ENCODE measurements at places on chromosomes 5 and 9. TPM values are rescaled to one million over a fixed set of nuclear protein-coding genes. Genes with fewer than 3 reads are reported as not detected.

The OMD gene
- total RNA-seq = not detected

The CRAT gene
- 16.4 TPM for total RNA-seq

The MEGF10 gene
- not detected for total RNA-seq

The PDE8B gene
- total RNA-seq = not detected

- no peak overlapping the region for H3K27ac ChIP-seq
- no peak for DNase-seq
- H3K36me3 ChIP-seq = no peaks in the 10 kb centered on the region
- H3K27me3 ChIP-seq = no peaks in the 10 kb centered on the region
- H3K4me1 ChIP-seq = no peaks in the 10 kb centered on the region
These were observed 119.1 kb upstream of the NR5A1 start for GRCh38 chr9:124626276-124626675.

GRCh38 chr9:120383611-120383998 is 196.4 kb downstream of the CDK5RAP2 start:
- H3K4me1 ChIP-seq = no peaks in the 10 kb centered on the region
- no peak for DNase-seq
- no peak overlapping the region for H3K4me3 ChIP-seq
- peaks cover 19% of the 10 kb centered on the region for H3K36me3 ChIP-seq
- H3K27me3 ChIP-seq = no peaks in the 10 kb centered on the region
- no peak overlapping the region for H3K27ac ChIP-seq

DNA sequence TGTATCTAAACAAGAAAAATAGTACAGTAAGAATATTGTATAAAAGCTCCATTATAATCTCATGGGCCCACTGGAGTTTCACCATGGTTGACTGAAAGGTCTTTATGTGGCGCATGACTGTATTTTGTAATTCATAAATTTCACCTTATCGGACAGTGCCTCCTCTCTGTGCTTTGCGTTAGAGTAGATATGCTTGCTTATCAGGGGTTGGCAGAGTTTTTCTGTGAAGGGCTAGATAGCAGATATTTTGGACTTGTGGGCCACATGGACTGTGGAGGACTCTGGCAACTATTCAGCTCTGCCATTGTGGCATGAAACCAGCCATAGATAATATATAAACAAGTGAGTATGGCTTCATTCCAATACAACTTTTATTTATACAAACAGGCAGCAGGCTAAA is 23.2 kb downstream of the GAPVD1 start:
- DNase-seq = no peak
- no peaks in the 10 kb centered on the region for H3K27me3 ChIP-seq
- no peak overlapping the region for H3K4me3 ChIP-seq
- H3K36me3 ChIP-seq = peaks cover 2% of the 10 kb centered on the region
- no peak overlapping the region for H3K27ac ChIP-seq

GRCh38 chr5:145499483-145499882 is 335.7 kb downstream of the PRELID2 start:
- no peaks in the 10 kb centered on the region for H3K27me3 ChIP-seq
- DNase-seq = no peak
- no peak overlapping the region for H3K27ac ChIP-seq
- H3K36me3 ChIP-seq = no peaks in the 10 kb centered on the region

DNA sequence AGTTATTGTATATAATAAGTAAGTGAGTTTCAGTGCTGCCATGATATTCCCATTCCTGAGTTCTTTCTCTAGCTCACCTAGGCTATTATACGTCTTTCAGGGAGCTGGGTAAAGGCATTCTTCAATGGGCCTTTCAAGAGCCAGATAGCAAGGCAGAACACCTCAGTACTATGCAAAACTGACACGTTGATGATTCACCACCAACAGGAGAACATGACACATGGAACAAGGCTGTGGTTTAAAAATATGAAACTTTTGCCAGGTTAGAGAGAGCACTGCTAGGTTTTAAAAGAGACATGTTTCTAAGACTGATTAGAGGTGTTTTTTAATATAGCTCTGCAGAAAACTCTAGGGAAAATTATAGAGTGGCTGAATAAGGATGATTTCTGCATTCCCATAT is 95.9 kb downstream of the UGCG start:
- peaks cover 34% of the 10 kb centered on the region for H3K4me1 ChIP-seq
- DNase-seq = peak; percentile 45
- peak overlapping the region; percentile 18 for H3K27ac ChIP-seq
- peaks cover 2% of the 10 kb centered on the region for H3K27me3 ChIP-seq
- H3K4me3 ChIP-seq = no peak overlapping the region
- H3K36me3 ChIP-seq = peaks cover 6% of the 10 kb centered on the region

GRCh38 chr5:39208471-39208870 is 10.9 kb downstream of the FYB1 start:
- no peaks in the 10 kb centered on the region for H3K27me3 ChIP-seq
- H3K27ac ChIP-seq = peak overlapping the region; percentile 95
- peaks cover 76% of the 10 kb centered on the region for H3K4me1 ChIP-seq
- H3K36me3 ChIP-seq = peaks cover 6% of the 10 kb centered on the region
- peak; percentile 62 for DNase-seq

DNA sequence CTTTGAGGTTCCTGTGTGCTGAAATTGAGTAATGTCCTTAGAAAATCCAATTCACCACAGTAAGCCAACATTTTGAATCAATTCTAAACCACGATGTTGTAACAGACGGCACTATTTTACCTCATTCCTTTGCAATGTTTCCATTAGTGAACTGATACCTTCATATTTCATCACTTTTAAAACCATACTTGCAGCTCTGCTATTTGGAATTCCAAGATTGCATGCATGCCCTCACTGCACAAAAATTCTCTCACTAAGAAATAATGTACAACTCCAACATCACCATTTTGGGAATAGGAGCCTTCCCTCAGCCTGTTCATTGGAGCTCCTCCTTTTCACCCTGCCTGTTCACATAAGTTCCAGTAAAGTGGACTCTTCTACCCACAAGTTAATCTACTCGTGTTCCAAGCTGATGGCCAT is 74.8 kb upstream of the TGFBR1 start:
- H3K4me1 ChIP-seq = peaks cover 20% of the 10 kb centered on the region
- H3K27me3 ChIP-seq = no peaks in the 10 kb centered on the region
- no peak overlapping the region for H3K27ac ChIP-seq
- no peaks in the 10 kb centered on the region for H3K36me3 ChIP-seq
- DNase-seq = no peak

GRCh38 chr9:120478208-120478607 is 101.8 kb downstream of the CDK5RAP2 start:
- H3K27me3 ChIP-seq = no peaks in the 10 kb centered on the region
- H3K36me3 ChIP-seq = peaks cover 46% of the 10 kb centered on the region

GRCh38 chr9:29297592-29297991 is 1724.3 kb upstream of the C9orf72 start:
- H3K27me3 ChIP-seq = no peaks in the 10 kb centered on the region
- no peak overlapping the region for H3K4me3 ChIP-seq
- no peaks in the 10 kb centered on the region for H3K4me1 ChIP-seq
- no peak for DNase-seq
- H3K27ac ChIP-seq = no peak overlapping the region
- no peaks in the 10 kb centered on the region for H3K36me3 ChIP-seq

DNA sequence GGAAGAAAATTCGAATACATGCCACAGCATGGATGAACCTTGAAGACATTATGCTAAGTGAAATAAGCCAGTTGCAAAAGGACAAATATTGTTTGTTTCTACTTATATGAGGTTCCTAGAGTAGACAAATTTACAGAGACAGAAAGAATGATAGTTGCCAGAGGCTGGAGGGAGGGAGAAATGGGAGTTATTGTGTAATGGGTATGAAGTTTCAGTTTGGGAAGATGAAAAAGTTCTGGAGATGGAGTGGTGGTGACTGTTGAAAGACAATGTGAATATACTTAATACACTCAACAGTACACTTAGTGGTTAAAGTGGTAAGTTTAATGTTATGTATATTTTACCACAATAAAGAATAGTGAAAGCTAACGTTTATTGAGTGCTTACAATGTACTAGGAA is 99.6 kb upstream of the SLC44A1 start:
- peaks cover 2% of the 10 kb centered on the region for H3K27me3 ChIP-seq
- peaks cover 3% of the 10 kb centered on the region for H3K4me1 ChIP-seq
- H3K4me3 ChIP-seq = no peak overlapping the region
- no peak overlapping the region for H3K27ac ChIP-seq
- H3K36me3 ChIP-seq = no peaks in the 10 kb centered on the region
- DNase-seq = no peak

DNA sequence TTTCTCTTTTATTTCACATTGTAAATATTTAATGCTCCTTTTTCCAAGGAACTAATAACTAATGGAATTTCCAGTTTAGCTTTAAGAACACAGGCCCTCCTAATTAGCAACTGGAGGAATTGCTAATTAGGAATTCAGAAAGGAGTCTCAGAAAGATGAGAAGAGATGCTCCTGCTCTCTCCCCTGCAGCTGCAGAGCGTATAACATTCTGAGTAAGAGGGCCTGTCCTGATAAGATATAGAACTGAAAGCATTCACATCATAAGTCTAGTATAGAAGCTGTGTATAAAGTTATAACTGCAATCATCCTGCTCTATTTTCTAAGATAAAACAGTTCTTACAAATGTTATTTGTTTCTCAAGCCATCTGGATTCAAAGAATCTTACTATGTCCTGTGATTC is 83.2 kb downstream of the DTWD2 start:
- H3K36me3 ChIP-seq = no peaks in the 10 kb centered on the region
- DNase-seq = no peak
- H3K4me1 ChIP-seq = no peaks in the 10 kb centered on the region
- H3K27me3 ChIP-seq = no peaks in the 10 kb centered on the region
- H3K4me3 ChIP-seq = no peak overlapping the region
- H3K27ac ChIP-seq = no peak overlapping the region

GRCh38 chr5:159021901-159022556 is 77.7 kb downstream of the EBF1 start:
- peaks cover 2% of the 10 kb centered on the region for H3K27me3 ChIP-seq
- H3K4me3 ChIP-seq = no peak overlapping the region
- H3K4me1 ChIP-seq = peaks cover 4% of the 10 kb centered on the region

DNA sequence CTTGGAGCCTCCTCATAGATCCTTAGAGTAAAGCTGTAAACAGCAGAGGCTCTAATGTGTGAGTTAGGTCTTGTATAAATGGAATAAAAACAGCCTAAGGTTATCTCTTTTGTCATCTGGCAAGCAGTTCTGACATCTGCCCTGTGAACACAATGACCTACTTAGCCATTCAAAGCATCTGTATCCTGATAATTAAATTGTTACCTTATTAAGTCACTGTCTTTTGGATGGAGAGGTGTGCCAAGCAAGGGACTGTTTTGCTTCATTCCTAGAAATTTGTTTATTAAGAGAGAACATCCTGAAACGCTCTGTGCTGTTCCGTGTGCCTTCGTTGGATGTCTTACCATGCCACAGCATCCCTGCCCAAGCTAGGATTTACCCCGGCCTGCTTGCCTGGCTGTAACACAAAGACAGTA is 1.5 kb downstream of the LSM11 start:
- no peak for DNase-seq
- no peak overlapping the region for H3K27ac ChIP-seq
- H3K4me3 ChIP-seq = peak overlapping the region; percentile 87
- peaks cover 5% of the 10 kb centered on the region for H3K36me3 ChIP-seq
- no peaks in the 10 kb centered on the region for H3K27me3 ChIP-seq

DNA sequence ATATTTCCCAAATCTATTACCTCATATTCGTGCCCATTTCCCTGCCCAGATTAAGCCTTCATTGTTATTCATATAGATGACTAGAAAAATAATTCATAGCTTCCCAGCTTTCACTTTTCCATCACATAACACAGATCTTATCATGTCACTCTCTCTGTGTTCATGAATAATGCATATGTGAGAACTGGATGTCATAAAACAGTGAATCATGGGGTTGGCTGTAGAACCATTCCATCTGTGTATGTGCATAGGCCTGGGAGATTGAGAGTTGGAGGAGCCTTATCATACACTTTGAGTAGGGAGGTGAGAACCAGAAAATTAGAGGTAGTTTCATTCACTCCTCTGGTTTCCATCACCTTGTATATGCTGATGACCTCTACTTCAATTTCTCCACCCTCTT is 73.9 kb upstream of the RANBP6 start:
- peaks cover 2% of the 10 kb centered on the region for H3K27me3 ChIP-seq
- no peak overlapping the region for H3K4me3 ChIP-seq
- no peak for DNase-seq

GRCh38 chr9:37622462-37622861 is 28.3 kb upstream of the FRMPD1 start:
- peaks cover 4% of the 10 kb centered on the region for H3K27me3 ChIP-seq
- no peaks in the 10 kb centered on the region for H3K4me1 ChIP-seq
- H3K36me3 ChIP-seq = no peaks in the 10 kb centered on the region
- H3K4me3 ChIP-seq = no peak overlapping the region
- no peak overlapping the region for H3K27ac ChIP-seq
- no peak for DNase-seq

DNA sequence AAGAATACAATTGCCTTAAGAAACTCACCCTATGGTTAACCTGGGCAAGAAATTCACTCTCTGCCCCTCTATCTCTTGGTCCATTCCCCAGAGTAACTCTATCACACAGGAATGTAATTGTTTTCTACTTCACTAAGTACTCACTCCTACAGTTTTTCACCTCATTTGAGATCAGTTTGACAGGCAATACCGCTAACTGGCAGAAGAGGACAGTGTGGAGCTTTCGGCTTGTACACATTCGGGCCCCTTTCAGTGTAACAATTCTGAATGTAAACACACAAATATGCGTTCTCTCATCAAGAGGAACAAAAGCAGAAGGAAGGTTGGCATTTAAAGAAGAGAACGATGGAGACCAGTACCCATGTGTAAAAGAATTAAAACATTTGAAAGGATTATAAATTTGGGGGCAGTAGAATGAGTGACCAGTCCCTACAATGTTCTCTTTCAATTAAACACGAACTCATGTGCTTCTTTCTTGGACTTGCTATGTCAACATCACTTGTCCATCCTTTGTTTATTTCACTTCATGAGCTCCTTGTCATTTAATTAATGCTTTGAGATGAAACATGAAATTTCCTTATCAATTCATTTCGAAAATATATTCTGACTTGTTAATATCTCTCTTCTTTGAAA is 188.5 kb upstream of the GRAMD2B start:
- no peak overlapping the region for H3K27ac ChIP-seq
- no peaks in the 10 kb centered on the region for H3K4me1 ChIP-seq
- H3K36me3 ChIP-seq = no peaks in the 10 kb centered on the region
- H3K27me3 ChIP-seq = no peaks in the 10 kb centered on the region
- no peak overlapping the region for H3K4me3 ChIP-seq

DNA sequence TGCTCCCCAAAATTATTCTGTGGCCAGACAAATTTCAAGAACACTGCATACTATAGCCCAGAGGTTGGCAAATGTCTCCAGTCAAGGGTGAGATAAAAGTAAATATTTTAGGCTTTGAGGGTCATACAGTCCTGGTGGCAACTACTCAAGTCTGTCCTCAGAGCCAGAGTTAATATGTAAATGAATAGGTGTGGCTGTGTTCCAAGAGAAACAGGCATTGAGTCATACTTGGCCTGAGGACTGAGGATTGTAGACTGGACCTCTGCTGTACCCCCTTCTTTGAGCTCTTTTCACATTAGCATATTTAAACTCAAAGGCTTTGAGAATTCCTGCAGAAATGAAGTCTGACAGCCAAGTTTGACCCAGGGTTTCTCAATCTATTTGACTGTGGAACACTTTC is 129.2 kb upstream of the PTCH1 start:
- H3K27me3 ChIP-seq = no peaks in the 10 kb centered on the region
- no peak for DNase-seq
- no peaks in the 10 kb centered on the region for H3K36me3 ChIP-seq
- H3K4me3 ChIP-seq = no peak overlapping the region
- no peak overlapping the region for H3K27ac ChIP-seq

Measured in activated CD4-positive, alpha-beta memory T cell treated with anti-CD3 and anti-CD28 coated beads for 36 hours (primary cell).